ENCODE measurements at places on chromosomes 12 and 14.

DNA sequence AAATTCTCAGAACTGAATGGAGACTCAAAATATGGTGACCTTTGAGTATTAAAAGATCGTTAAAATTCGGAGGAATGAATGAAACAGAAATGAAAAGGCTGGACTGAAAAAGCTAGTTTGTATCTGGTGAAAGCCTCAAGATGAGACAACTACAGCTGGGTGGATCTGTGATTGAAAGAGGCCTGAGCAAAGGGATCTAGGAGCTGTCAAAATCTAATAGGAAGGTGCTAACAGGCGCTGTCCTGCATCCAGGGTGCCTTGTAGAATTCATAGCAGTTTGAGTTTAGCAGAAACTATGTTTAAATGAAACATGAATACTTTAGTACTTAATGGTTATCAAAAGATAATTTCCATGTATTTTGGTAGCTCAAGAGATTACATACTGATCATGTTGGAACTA lies 2.3 kb downstream of the YY1 start:
- no peak for DNase-seq

GRCh38 chr12:112823582-112824149 lies 32.1 kb downstream of the RPH3A start:
- DNase-seq: no peak

GRCh38 chr14:97268097-97268496 lies 470.9 kb downstream of the VRK1 start:
- no peak for DNase-seq

DNA sequence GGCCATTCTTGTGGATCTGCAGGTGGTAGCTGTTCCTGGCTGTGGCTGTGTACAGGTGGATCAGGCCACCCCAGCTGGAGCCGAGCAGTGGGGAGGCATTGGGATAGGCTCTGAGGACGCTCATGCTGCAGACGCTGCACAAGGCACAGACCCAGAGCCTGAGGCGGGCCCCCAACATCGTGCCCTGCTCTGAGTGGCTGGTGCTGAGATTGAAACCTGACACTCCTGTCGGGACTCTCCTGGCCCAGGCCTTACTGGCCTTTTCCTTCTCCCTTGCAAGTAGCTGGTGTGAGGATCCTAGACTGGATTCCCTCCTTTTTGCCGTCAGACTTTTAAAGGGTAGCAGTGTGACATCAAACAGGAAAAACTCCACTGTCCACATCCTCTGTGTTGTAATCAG lies at the start of gene FGF23:
Gene FGF23, minus strand, starts transcription at position 308 of the 400 bp plus-strand sequence. Its CDS starts 130 bp downstream, at position 178.
- DNase-seq: no peak

All from activated T-cell treated with anti-CD3 and anti-CD28 coated beads for 1 hour (primary cell).